Upper lobe of right lung (tissue), 1 donor: ENCODE measurements at places on chromosomes 1 and 21. TPM values are rescaled to one million over a fixed set of nuclear protein-coding genes. Genes with fewer than 3 reads are reported as not detected.

- DNase-seq: no peak
Observed at GRCh38 chr1:26025517-26025916, 3.9 kb downstream of the EXTL1 start.

- no peak for DNase-seq
Observed at GRCh38 chr21:44306936-44307704, 7.3 kb downstream of the PFKL start.

DNA sequence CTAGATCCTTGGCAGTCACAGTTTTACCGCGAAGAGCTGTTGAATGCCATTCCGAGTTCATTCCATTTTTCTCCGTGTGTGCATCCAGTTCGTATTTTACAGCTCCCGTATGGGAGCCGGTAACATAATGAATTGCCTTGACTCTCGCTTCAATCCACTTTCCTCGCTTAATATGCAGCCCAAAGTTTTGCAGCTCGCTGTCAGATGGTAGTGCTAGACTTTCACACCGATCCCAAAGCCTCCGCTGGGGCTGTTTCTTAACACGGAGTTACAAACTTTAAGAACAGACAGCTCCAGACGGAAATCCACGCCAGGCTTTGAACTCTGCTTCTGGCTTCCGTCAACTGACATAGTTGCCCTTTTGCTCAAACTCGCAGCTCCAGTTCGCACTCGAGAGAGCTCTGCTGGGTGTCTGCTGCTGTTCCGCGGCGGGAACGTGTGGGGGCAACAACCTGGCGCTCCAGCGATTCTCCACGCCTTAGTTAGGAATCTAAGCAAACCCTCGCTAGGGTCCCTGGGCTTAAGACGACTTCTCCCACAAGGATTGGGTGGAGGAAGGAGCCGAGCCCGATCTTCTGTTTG is 3.5 kb upstream of the ARID1A start:
- DNase-seq: peak; percentile 89

DNA sequence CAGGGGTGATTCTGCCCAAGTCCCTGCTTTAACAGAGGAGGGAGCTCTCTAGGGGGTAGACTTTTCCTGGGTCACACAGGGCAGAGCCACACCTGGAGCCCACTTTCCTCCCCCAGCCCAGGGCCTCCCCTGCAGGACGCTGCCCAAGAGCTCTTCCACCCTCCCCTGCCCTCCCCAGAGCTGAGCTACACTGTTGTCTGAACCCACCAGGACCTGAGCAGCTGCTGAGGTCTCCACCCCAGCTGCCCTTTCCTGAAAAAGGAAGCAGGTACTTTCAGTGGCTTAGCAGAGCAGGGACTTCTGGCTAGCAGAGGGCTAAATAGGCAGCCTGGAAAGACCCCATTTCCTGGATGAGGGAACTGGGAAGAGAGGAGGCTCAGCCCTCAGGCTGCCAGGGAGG is 169.3 kb upstream of the ETV3 start:
- DNase-seq: no peak

DNA sequence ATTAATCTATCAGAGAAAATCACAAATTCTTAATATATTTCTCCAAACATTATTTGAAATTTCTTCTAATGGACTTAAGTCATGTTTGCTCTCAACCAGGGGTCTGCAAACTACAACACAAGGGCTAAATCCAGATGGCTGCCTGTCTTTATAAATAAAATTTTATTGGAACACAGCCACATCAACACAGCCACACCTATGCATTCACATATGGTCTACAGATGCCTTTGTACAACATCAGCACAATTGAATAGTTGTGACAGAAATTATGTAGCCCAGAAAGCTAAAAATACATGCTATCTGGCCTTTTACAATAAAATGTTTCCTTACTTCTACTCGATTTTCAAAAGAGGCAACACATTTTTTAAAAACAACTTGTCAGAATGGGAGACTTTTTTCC is 103.9 kb downstream of the DPYD start:
- no peak for DNase-seq

DNA sequence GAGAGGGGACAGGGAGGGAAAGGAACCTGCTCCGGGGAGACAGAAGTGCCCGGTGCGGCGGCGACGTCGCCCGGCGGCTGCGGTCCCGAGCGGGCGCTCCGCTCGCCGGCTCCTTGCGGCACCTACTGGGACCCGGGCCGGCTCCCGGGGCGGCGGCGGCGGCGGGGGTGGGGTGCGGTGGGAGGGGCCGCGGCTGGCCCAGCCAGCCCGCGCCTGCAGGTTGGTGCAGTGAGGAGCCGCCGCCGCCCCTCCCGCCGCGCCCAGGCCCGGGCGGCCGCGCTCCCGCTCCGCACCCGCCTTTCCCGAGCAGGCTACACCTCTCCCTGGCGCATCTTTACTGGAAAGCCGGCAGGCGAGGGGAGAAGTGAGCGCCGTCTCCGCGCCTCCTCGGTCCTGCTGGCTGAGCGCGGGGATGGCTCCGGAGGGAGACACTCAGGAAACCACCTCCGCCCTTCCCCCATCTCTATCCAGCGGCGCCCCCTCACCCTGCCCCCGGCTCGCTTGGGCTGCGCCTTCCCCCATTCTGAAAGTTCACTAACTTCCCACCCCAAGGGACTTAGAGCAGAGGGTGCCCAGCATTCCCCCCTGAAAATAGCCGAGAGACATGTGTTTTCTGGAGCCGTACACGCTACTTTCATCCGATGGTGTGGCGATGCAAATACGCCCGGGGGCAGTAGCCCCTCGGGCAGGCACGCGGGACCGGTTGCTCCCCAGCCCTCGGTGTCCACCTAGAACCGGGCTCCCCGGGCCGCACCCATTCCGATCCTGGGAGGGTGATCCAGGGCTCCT is at the start of gene PLD5:
Gene PLD5 (minus strand): TSS at position 127 of the 789 bp plus-strand sequence.
- peak; percentile 57 for DNase-seq

- DNase-seq: no peak
Observed at GRCh38 chr1:71390518-71390917, 309.7 kb upstream of the ZRANB2 start.

IL20 gene
- not detected for total RNA-seq

DNA sequence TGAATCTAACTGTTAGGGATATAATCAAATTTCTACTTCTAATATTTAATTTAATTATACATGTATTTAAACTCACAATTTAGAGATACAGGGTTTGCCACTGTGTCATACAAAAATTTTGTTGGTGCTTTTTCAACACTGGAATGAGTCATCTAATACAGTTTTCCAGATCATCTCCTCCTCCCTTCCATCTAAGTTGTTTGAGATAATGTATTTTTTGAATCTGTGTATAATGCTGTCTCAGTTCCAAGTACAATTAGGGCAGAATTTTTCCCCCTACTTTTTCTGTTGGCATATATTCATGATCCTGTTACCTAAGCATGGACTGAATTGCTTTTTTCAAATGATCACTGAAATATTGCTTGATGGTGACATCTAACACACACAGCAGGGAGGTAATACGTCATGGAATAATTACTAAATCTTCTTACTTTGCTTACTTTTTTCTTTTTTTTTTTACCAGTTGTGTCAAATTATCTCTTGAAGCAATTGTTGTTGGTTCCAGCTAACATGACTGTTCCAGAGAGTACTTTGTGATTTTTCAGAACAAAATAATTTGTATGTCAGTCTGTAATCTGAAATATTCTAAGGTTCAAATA is 146.0 kb downstream of the MAGI3 start:
- DNase-seq: no peak

OR2T35 gene
- not detected for total RNA-seq
